Sigmoid colon (tissue), 7 donors: ENCODE measurements at places on chromosomes 2 and 18. TPM values are rescaled to one million over a fixed set of nuclear protein-coding genes. Genes with fewer than 3 reads are reported as not detected.

DNA sequence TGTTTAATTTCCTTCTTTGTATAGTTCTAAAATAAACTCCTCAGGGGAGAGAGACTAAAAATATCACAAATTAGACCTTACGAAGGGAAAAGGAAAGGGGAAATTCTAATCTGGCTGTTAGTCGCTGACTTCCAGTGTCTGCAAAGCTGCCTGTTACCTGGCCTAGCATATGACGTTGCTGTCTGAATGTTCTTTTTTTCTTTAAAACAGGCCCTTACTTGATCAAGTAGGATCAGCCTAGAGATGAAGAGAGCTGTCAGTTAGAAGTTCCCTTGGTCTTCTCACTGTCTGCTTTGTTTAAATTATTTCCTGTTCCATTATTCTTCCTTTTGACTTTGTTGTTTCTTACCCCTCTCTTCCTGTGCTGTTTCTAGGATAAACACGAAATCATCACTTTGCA is 11.2 kb downstream of the NCK2 start:
- H3K36me3 ChIP-seq: no peaks in the 10 kb centered on the region
- no peaks in the 10 kb centered on the region for H3K27me3 ChIP-seq

GRCh38 chr2:51612387-51612786 is 580.5 kb upstream of the NRXN1 start:
- H3K27ac ChIP-seq: no peak overlapping the region
- no peak overlapping the region for H3K4me3 ChIP-seq
- no peaks in the 10 kb centered on the region for H3K36me3 ChIP-seq
- no peaks in the 10 kb centered on the region for H3K27me3 ChIP-seq
- DNase-seq: no peak
- H3K4me1 ChIP-seq: no peaks in the 10 kb centered on the region

- H3K27ac ChIP-seq: no peak overlapping the region
- H3K36me3 ChIP-seq: no peaks in the 10 kb centered on the region
- no peaks in the 10 kb centered on the region for H3K4me1 ChIP-seq
- no peaks in the 10 kb centered on the region for H3K27me3 ChIP-seq
- no peak overlapping the region for H3K4me3 ChIP-seq
These were observed 42.9 kb upstream of the EML6 start for GRCh38 chr2:54680397-54681041.

Gene KHK
- total RNA-seq: 3.9 TPM

Gene PTPRN
- 8.0 TPM for total RNA-seq

GRCh38 chr2:55970500-55970899 is 46.9 kb upstream of the EFEMP1 start:
- no peaks in the 10 kb centered on the region for H3K36me3 ChIP-seq
- H3K4me3 ChIP-seq: no peak overlapping the region

DNA sequence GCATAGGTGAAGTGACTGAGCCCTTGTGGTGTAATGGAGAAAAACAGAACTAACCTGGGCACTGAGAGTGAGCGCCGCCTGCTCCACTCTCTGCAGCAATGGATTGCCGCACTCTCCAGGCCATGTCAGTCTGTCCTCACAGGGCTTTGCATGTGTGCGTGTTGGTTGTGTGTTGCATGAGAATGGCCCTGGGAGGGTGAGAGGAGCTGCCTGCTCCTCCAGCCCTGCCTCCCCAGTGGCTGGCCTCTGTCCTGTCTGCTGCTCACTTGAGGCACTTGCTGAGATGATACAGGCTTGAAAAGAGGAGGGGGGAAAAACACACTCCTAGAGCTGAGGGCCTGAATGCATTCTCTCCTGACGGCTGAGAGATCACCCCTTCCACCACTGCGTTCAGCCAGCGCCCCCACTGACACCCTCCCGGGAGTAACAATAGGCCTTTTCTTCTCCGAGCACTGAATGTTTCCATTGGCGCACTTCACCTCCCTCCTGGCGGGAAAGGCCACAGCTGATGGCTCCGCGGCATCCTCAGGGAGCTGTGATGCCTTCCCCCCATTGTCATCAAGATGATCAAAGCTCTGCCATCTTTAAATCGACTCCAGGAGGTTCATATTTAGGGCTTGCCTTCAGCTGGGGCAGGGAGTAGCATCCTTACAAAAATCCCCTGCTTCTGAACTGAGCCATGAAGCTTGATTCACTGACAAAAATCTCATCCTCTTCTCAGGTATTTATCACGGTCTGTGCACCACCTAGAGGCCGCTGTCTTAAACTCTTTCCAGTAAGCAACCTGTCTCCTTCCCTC is 49.9 kb upstream of the DAPL1 start:
- DNase-seq: no peak
- no peak overlapping the region for H3K27ac ChIP-seq
- peaks cover 18% of the 10 kb centered on the region for H3K27me3 ChIP-seq
- no peak overlapping the region for H3K4me3 ChIP-seq
- H3K4me1 ChIP-seq: no peaks in the 10 kb centered on the region

DNA sequence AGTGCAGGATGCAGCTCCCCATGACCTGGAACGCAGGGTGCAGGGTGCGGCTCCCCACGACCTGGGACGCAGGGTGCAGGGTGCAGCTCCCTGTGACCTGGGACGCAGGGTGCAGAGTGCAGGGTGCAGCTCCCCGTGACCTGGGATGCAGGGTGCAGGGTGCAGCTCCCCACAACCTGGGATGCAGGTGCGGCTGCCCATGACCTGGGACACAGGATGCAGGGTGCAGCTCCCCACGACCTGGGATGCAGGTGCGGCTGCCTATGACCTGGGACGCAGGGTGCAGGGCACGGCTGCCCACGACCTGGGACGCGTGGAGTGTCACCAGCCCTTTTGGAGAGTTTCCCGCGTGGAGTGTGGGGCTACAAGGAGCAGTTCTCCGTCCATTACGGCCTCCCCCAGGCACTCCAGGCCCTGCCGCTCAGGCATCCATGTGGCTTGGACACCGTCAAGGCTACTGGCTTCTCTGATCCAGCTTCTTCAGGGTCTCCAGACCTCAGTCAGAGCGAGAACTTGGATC is 38.7 kb downstream of the PXDN start:
- H3K27ac ChIP-seq: peak overlapping the region; percentile 26
- H3K4me3 ChIP-seq: no peak overlapping the region
- H3K27me3 ChIP-seq: no peaks in the 10 kb centered on the region
- H3K4me1 ChIP-seq: peaks cover 33% of the 10 kb centered on the region
- peak; percentile 53 for DNase-seq
- H3K36me3 ChIP-seq: no peaks in the 10 kb centered on the region

- H3K27ac ChIP-seq: no peak overlapping the region
- H3K4me1 ChIP-seq: no peaks in the 10 kb centered on the region
- no peaks in the 10 kb centered on the region for H3K27me3 ChIP-seq
- H3K36me3 ChIP-seq: peaks cover 19% of the 10 kb centered on the region
- no peak for DNase-seq
These were observed 73.8 kb downstream of the CLIP4 start for GRCh38 chr2:29189052-29189451.

Gene COLEC12
- 15.9 TPM for total RNA-seq
